Hair follicle dermal papilla cell (primary cell): ENCODE measurements at places on chromosomes 12 and 14. TPM values are rescaled to one million over a fixed set of nuclear protein-coding genes. Genes with fewer than 3 reads are reported as not detected.

The PSMA3 gene
- total RNA-seq: 70.6 and 71.6 TPM in 2 replicates

The GLI1 gene
- 0.16 and 0.61 TPM in 2 replicates for total RNA-seq

The IL23A gene
- total RNA-seq: not detected in 2 replicates

The C12orf42 gene
- total RNA-seq: not detected in 2 replicates

The TPPP2 gene
- total RNA-seq: not detected in 2 replicates

The SMAGP gene
- 31.5 TPM in 2 replicates for total RNA-seq

The FAM177A1 gene
- total RNA-seq: 27.4 and 34.9 TPM in 2 replicates

The CLEC2A gene
- not detected in 2 replicates for total RNA-seq

The AVPR1A gene
- 1.2 and 6.2 TPM in 2 replicates for total RNA-seq

The OR6S1 gene
- total RNA-seq: not detected in 2 replicates
